ENCODE measurements at places on chromosomes 7 and 10. TPM values are rescaled to one million over a fixed set of nuclear protein-coding genes. Genes with fewer than 3 reads are reported as not detected.

Gene GPC2
- 1.2 TPM for total RNA-seq

Gene HELLS
- total RNA-seq, result 76.8 TPM

Gene ERV3-1
- 4.8 TPM for total RNA-seq

Gene OLAH
- 0.25 TPM for total RNA-seq

Gene RSPH10B2
- not detected for total RNA-seq

Gene GNG11
- total RNA-seq, result 63.4 TPM

Gene ASIC3
- under 0.01 TPM for total RNA-seq

Gene ANXA7
- total RNA-seq, result 148 TPM

Gene GPR15LG
- total RNA-seq, result not detected

Gene GPRIN2
- not detected for total RNA-seq

Gene MYO3A
- total RNA-seq, result not detected

Gene SLC16A9
- 1.2 TPM for total RNA-seq

Gene CLDN4
- total RNA-seq, result 58.2 TPM

Gene ERLIN1
- 60.5 TPM for total RNA-seq

Gene FKBP9
- total RNA-seq, result 215 TPM

Gene PRSS37
- total RNA-seq, result not detected

Gene PILRA
- 0.12 TPM for total RNA-seq

Gene FAM131B
- total RNA-seq, result 2.3 TPM

Gene SPDYE2B
- total RNA-seq, result not detected

Gene MCM7
- 56.1 TPM for total RNA-seq

Gene SLC29A4
- 3.6 TPM for total RNA-seq

Gene PNLIPRP1
- not detected for total RNA-seq

Gene PHYH
- 18.9 TPM for total RNA-seq

Gene GLI3
- 3.4 TPM for total RNA-seq

Gene ITIH2
- total RNA-seq, result not detected

Gene HTR5A
- not detected for total RNA-seq

Gene SP8
- not detected for total RNA-seq

Gene PLAC9
- 1.9 TPM for total RNA-seq

Gene TMEM176A
- total RNA-seq, result 0.22 TPM

Gene OR2A1
- not detected for total RNA-seq

Gene AQP1
- total RNA-seq, result 0.50 TPM

Gene OPN1SW
- total RNA-seq, result not detected

Gene FBXW4
- total RNA-seq, result 39.0 TPM

Gene IQUB
- total RNA-seq, result 0.50 TPM

Gene GDF2
- not detected for total RNA-seq

Gene H2BK1
- total RNA-seq, result not detected

Gene OR9A2
- total RNA-seq, result not detected

Gene SYT15
- total RNA-seq, result not detected

Gene AHCYL2
- 7.3 TPM for total RNA-seq

Gene CPEB3
- 0.55 TPM for total RNA-seq

Gene OIT3
- under 0.01 TPM for total RNA-seq

Gene KCP
- 0.55 TPM for total RNA-seq

Gene CPED1
- 117 TPM for total RNA-seq

Gene VIPR2
- not detected for total RNA-seq

Gene TBX20
- total RNA-seq, result not detected

Gene MYPN
- total RNA-seq, result 0.25 TPM

Gene GRM3
- total RNA-seq, result not detected

Gene LAMB4
- under 0.01 TPM for total RNA-seq

Gene ZPBP
- total RNA-seq, result not detected

Gene CHAT
- not detected for total RNA-seq

Gene MALRD1
- 0.33 TPM for total RNA-seq

Gene PAX4
- not detected for total RNA-seq

Gene GRID2IP
- not detected for total RNA-seq

All from uterine smooth muscle cell (primary cell).